Upper lobe of right lung (tissue), 1 donor: ENCODE measurements at places on chromosomes 11 and 22. TPM values are rescaled to one million over a fixed set of nuclear protein-coding genes. Genes with fewer than 3 reads are reported as not detected.

The BBOX1 gene
- total RNA-seq = not detected

The PARVA gene
- total RNA-seq = 84.0 TPM

The BDNF gene
- total RNA-seq = 4.3 TPM

The IGSF9B gene
- total RNA-seq = 2.9 TPM

The CECR2 gene
- 7.2 TPM for total RNA-seq

The ALDH3B2 gene
- 1.3 TPM for total RNA-seq

The MUC2 gene
- not detected for total RNA-seq

The MRGPRX3 gene
- total RNA-seq = not detected

The RGL4 gene
- 1.2 TPM for total RNA-seq

GRCh38 chr11:79403839-79404238 is 37.0 kb downstream of the TENM4 start:
- no peak overlapping the region for H3K27ac ChIP-seq
- no peaks in the 10 kb centered on the region for H3K36me3 ChIP-seq
- H3K4me3 ChIP-seq = no peak overlapping the region
- no peaks in the 10 kb centered on the region for H3K27me3 ChIP-seq

DNA sequence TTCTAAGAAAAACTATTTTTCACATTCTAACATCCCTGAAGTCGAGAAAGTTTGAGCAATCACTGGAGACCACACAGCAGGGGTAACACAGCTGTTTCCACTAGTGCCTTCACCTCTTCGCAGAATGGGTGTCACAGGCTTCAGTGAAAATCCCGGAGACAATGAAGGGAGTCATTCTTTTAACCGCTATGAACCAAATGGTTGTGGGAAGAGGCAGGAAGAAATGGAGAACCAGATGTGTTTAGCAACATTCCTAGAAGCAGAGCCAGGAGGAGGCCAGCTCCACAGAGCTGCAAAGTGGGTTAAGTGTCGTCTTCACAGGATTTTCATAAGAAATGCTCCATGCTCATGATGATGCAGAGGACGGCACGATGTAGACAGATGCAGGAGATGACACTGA is 221.1 kb downstream of the LARGE1 start:
- H3K36me3 ChIP-seq = no peaks in the 10 kb centered on the region
- H3K4me3 ChIP-seq = no peak overlapping the region
- DNase-seq = no peak
- no peaks in the 10 kb centered on the region for H3K27me3 ChIP-seq
- H3K27ac ChIP-seq = no peak overlapping the region
- H3K4me1 ChIP-seq = no peaks in the 10 kb centered on the region

DNA sequence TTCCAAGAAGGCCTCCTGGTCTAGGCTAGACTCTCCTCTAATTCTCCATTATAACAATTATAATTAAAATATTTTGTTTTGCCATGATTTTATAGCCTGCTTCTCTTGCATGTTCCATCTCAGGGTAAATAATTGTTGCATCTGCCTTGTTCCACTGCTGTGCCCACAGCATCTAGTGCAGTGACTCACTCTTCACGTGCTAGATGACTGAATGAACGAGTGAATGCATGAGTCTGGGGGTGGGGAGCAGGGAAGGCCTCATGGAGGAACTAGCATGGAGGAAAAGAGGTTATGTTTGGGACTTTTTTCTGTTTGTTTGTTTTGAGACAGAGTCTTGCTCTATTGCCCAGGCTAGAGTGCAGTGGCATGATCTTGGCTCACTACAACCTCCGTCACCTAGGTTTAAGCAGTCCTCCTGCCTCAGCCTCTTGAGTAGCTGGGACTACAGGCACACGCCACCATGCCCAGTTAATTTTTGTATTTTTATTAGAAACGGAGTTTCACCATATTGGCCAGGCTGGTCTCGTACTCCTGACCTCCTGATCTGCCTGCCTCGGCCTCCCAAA is 5.2 kb upstream of the OAF start:
- no peaks in the 10 kb centered on the region for H3K36me3 ChIP-seq
- H3K4me3 ChIP-seq = no peak overlapping the region
- DNase-seq = no peak
- no peaks in the 10 kb centered on the region for H3K27me3 ChIP-seq
- no peak overlapping the region for H3K27ac ChIP-seq

DNA sequence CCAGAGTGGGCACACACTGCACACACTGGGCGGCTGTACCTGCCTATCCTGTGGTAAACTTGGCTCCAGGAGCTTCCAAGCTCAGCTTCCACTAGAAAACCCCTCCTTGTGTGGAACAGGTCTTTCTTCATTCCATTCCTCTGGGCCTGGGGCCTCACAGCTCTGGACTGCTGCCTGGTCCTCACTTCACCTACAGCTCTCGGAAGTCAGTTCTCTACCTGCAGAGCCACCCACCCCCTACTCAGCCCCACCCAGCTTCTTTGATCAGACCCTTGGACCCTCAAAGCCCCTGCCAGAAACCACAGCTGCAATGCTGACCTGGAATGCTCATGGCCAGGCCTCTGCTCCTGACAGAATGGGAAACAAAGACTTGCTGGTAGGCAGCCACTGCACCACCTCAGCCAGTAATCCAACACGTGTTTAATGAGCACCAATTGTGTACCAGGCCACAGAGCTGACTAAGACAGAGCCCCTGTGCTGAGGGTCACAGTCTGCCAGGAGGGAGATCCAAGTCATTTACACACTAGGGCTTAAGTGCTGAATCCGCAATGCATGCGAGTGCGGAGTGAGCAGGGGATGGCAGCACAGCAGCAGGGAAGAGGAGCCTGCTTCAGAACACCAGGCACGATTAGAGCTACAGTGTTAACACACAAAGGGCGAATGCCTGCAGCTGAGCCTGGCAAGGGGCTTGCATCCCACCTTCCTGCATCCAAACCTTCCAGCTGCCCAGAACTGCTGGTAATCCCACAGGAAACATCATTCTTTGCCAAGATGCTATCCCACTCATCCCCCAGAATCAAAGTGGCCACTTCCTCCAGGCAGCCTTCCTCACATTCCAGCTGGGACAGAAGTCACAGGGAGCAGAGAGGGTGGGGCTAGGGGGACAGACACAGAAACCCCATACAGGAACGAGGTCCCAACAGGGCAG is 4.6 kb downstream of the GNB1L start:
- H3K36me3 ChIP-seq = peaks cover 14% of the 10 kb centered on the region
- H3K4me3 ChIP-seq = no peak overlapping the region
- no peaks in the 10 kb centered on the region for H3K27me3 ChIP-seq
- peak overlapping the region; percentile 68 for H3K27ac ChIP-seq
- peak; percentile 84 for DNase-seq

GRCh38 chr11:80886684-80887083 is 1445.9 kb upstream of the TENM4 start:
- no peaks in the 10 kb centered on the region for H3K27me3 ChIP-seq
- H3K36me3 ChIP-seq = no peaks in the 10 kb centered on the region
- no peaks in the 10 kb centered on the region for H3K4me1 ChIP-seq
- no peak overlapping the region for H3K4me3 ChIP-seq

DNA sequence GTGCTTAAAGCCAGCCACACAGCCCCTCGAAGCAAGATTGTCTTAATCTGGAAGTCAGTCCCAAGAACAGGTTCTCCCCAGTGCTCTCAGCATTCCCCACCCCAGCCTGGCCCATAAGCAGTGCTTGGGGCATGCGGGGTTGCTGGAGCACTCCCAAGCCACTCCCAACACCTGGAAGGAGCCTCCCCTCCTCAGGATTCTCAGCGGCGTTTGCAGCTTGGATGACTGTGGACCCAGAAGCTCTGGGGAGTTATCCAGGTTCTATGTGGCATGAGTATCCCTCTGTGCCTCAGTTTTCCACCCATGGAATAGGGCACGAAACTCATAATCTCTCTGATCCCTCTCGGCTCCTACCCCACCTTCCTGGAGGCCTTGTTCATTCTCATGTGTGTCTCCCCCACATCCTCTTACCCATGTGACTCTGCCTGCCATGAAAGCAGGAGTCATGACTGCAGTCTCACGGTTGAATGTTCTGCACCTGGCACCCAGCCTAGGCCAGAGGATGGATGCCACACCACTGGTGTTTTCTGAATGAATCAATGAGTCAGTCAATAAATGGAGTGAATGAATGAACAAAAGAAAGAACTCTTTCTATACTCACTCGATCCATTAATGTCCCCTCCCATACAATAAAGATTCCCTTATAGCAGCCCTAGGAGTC is 33.4 kb upstream of the WNT7B start:
- H3K27ac ChIP-seq = no peak overlapping the region
- H3K4me1 ChIP-seq = peaks cover 45% of the 10 kb centered on the region
- H3K4me3 ChIP-seq = no peak overlapping the region
- no peaks in the 10 kb centered on the region for H3K27me3 ChIP-seq
- H3K36me3 ChIP-seq = no peaks in the 10 kb centered on the region
- DNase-seq = peak; percentile 57

- no peaks in the 10 kb centered on the region for H3K27me3 ChIP-seq
- H3K36me3 ChIP-seq = no peaks in the 10 kb centered on the region
- no peak for DNase-seq
- no peak overlapping the region for H3K27ac ChIP-seq
- H3K4me1 ChIP-seq = no peaks in the 10 kb centered on the region
- no peak overlapping the region for H3K4me3 ChIP-seq
These were observed 18.1 kb upstream of the LUZP2 start for GRCh38 chr11:24478718-24479117.

DNA sequence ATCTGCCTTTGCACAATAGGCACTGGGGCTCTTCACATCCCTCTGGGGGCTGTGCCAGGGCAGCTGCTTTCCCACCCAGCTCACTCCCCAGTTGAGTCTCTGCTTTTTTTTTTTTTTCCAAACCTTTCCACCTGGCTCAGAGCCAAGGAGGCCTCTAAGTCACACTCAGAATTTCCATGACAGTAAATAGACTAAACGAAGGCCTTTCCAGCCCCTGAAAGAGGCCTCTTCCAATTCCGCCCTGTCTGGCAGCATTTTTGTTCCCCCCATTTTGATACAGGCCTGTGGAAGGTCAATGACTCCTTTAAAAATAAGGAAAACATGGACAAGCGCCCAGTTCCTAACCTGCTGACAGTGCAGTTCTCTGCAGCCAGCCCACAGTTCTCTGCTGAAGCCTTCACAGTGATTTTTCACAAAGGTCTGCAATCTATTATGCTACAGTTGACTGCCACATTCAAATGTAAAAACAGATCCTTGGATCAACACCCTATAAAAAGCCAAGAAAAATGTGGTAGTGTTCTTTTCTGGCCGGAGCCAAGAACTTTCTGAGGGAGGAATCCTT is 107.5 kb upstream of the SESN3 start:
- no peaks in the 10 kb centered on the region for H3K36me3 ChIP-seq
- peak overlapping the region; percentile 81 for H3K27ac ChIP-seq
- DNase-seq = peak; percentile 71
- peaks cover 35% of the 10 kb centered on the region for H3K4me1 ChIP-seq
- no peak overlapping the region for H3K4me3 ChIP-seq
